ENCODE measurements at places on chromosomes 2 and 18.

GRCh38 chr18:55967019-55967418, 379.0 kb upstream of the TCF4 start:
- DNase-seq, result no peak

DNA sequence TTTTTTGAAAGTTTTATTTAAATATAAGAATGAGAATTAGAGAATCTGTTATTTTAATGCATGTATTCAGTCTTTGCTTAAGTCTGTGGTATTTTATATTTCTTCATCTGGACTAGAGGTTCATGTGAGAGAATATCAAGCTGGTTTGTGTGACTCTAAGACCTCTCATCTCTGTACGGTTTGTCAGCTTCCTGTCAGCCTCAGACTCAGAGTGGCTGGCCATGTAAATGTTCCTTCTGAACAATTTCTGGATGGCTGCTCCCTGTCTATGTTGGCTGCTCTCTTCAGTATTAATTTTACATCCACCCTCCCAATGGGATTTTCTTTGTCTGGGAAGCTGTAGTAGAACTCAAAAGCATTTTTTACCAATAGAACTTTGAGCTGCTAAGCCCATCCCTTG, 225.3 kb upstream of the THUMPD2 start:
- DNase-seq, result no peak

DNA sequence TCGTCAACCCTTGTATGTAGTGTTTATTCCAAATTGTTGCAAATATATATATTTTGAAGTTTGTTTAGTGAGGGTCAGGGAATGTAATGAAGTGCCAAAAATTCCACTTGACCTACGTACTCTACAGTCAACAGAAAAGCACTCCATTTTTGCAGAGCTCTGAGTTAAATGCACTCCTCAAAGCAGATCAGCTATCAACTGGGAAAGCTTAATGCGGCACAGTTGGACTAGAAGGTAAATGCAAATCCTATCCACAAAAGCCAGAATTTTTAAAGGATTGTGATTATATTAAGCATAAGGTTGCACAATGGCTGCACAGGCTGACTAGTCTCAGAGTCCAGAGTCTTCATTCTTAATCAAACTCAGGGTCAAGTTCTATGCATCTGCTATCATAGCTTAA, 577.1 kb downstream of the ARHGAP15 start:
- no peak for DNase-seq

DNA sequence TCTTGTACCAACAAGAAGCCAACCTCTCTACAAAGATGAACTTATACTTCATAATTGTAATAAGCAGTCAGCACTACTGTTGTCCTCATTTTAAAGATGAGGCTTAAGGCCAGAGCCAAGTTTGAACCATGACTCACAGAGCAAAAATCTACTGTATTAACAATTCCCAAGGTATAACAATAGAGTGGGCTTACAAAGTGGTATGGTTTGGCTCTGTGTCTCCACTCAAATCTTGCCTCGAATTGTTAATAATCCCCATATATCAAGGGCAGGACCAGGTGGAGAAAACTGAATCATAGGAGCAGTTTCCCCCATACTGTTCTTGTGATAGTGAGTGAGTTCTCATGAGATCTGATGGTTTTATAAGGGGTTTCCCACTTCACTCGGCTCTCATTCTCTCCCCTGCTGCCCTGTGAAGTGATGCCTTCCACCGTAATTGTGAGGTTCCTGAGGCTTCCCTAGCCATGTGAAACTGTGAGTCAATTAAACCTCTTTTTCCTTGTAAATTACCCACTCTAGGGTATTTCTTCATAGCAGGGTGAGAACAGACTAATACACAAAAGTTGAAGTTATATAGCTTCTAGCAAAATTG, 19.5 kb downstream of the MRPL44 start:
- DNase-seq, result no peak

DNA sequence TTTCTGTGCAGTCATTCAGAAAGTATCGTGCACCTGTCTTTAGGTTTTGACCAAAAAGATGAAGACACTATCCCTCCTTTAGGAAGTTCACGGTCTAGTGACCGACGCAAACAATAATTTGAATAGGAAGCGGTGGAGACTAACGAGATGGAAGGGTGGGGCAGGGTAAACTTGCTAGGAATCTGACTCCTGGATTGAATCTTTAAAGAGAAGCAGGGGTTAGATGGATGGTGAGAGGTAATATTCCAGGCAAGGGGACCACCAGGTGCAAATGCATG, 651 bp upstream of the TXNL1 start:
- DNase-seq, result no peak

- no peak for DNase-seq
These were observed 27.5 kb downstream of the STAMBP start for GRCh38 chr2:73856214-73856613.

DNA sequence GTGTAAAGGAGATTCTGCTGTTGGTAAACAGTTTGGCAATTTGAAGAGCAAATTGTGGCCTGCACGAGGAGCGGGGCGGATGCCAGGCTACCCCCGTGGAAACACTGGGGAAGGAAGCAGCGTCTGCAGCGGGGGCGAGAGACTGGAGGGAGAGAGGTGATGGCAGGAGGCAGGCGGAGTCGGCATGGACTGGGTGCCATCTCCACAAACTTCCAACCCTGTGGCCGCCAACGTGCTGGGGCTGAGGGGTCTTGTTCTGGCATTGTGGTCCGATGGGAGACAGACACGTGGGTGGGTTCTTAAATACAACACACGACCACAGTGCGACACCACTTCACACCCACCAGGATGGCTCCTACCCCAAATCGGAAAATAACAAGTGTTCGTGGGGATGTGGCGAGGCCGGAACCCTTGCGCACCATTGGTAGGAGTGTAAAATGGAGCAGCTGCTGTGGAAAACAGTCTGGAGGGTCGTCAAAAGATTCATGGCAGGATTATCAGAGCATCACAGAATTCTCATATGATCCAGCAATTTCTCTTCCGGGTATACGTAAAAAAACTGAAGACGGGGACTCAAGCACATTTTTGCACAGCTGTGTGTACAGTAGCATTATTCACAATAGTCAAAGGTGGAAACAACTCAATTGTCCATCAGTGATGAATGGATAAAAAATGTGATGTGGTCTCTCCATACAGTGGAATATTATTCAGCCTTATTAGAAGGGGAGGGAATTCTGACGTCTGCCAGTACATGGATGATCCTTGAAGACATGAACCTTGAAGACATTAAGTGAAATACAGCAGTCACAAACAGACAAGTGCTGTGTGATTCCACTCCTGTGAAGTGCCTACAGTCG, 82.4 kb upstream of the HPCAL1 start:
- no peak for DNase-seq

DNA sequence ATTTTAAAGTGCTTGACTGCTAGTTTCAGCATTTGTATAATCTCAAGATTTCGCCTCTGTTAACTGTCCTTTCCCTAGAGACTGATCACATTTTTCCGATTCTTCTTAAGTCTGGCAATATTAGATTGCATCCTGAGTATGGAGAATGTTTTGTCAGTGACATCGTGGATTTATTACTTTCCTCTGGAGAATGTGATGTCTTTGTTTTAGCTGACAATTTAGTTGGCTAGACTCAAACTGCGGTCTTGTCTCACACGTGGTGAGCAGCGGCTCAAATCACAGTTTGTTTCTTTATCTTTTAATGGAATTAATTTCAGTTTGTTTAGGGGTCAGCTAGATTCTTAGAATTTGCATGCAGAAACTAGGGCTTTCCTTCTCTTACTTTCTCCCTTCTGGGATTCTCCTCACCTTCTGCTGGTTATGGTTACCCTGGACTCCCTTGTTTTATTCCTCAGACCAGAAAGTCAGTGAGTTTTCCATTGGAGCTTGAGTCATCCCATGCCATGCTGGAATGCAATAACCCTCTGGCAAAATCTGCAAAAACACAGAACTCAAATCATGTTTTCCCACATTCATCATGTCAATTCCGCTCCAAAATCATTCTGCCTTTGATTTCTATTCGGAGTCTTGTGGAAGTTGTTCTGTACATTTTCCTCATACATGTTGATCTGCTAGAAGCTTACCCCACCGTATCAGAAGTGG, 327.2 kb upstream of the TRIB2 start:
- no peak for DNase-seq

DNA sequence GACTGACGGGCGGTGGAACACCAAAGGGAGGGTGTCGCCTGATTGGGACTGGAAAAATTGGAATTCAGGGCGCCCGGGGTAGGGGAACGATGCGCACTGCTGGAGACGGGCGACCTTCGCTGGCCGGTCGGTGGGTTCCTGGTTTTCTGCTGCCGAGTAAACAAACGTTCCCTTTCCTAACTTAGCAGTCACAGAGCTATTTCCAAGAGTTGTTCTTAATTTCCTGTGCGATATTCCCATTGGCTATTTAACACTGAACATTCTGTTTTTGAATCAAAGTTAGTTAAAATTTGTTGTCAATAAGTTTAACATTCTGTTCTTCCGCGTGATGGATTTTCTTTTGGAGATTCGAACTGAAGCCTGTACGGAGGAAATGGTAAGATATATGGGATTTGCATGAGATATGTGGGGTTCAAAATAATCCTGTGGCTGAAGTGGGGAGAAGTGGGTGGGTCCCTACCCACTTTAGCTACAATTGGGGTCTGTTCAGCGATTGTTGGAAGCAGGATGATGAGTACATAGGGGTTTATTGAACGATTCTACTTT, 862 bp downstream of the C18orf54 start:
- DNase-seq, result no peak

DNA sequence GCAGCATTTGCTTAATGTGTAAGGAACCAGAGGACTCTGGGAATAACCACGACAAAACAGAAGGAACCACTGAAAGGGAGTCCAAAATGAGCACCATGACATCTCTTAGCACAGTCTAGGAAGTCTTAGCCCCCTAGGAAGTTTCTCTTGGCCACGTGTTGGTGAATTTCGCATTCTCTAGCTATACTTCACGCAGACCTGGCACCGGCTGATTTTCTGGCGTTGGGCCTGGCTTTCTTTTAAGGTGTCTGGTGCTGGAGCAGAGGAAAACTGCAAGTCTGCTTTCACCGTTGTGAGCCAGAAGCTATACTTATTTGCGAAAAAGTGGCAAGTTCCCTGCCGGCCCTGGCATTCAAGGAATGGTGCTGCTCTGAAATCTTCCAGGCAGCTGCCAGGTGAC, 156.9 kb downstream of the COL4A4 start:
- DNase-seq, result no peak

GRCh38 chr18:36572135-36572856, 256.5 kb downstream of the TPGS2 start:
- DNase-seq, result peak; percentile 13

DNA sequence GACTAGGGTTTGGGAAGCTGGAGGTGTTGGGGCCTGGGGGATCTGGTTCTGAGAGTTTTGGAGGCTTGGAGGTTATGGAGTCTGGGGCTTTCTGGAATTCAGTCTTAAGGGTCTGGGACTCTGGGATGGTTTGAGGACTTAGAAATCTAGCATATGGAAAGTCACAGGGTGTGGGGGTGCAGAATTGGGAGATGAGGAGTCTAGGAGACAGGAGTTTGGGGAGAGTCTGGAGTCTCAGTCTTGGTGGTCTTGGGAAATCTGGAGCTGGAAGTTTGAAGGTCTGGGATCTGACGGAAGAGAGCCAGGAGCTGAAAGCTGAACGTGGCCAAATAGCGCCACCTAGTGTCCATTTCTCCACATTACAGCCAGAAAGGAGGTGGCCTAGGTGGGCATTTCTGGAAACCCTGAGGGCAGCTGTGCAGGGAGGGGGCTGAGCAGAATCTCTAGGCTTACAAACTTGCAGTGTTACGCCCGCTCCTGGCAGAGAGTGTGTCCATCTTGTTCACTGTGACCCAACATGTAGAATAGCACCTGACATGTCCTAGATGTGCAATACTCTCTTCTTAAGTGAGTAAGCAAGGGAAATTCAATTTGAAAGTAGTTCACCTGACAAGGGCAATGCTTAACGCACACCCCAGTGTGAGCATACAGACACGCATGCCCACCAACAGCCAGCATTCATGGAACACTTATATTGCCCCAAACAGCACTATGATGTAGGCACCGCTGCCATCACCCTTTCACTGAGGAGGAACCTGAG, 204.8 kb downstream of the TFCP2L1 start:
- peak; percentile 67 for DNase-seq

DNA sequence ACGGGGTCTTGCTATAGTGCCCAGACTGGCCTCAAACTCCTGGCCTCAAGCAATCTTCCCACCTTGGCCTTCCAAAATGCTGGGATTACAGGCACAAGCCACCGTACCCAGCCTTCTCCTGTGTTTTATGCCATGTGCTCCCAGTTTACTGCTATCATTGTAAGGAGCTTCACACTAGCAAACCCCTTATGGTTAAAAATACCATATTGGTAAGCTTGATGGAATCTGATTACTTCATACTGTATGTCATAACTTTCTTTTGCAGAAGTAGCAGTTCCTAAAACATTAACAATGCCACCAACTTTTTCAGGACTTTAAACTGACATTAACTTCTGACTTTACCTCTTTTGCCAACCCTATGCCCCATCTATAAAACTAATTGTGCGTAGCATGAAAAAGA, 36.2 kb downstream of the HAT1 start:
- DNase-seq, result peak; percentile 79

GRCh38 chr2:9712263-9712662, 81.5 kb upstream of the YWHAQ start:
- no peak for DNase-seq

GRCh38 chr2:23091900-23092299, 293.1 kb upstream of the KLHL29 start:
- no peak for DNase-seq

DNA sequence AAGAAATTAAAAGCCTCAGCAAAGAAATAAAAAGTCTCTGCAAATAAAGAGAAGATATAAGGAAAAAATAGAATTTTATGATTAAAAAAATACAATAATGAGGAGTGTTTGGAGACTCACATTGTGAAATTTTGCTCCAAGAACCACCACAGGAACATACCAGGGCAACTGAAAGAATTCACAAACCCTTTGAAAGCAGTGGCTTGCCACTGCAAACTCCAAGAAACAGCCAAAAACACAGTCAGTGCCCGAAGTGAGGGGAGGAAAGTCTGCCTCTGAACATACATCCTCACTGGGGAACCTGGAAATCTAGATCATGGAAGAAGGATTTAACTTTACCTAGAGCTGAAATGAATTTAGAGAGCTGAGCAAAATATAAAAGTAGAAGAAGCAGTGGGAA, 33.1 kb downstream of the EVA1A start:
- DNase-seq, result no peak

DNA sequence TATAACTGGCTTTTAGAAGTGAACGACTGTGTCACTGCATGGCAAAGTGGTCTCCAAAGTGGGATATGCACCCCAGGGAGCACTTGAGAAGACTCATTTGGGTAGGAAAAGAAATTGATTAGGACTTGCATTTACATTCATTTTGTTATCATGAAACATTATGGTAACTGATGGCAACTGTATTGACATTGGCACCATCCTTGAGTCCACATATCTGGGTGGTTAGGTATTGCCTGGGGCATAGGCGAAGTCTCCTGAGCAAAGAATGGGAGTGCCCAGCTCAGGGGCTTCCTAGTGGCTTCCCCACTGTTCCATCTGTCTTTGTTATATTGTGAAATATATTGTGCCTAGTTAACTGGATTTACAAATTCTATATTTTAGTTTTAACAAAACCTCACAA, 29.2 kb downstream of the SPATS2L start:
- no peak for DNase-seq

GRCh38 chr2:29115797-29116781, 874 bp downstream of the CLIP4 start:
- peak; percentile 75 for DNase-seq

- DNase-seq, result peak; percentile 49
These were observed 47.9 kb downstream of the E2F6 start for GRCh38 chr2:11417946-11418585.

Data from suppressor macrophage treated with lipopolysaccharide for 1 hour (primary cell).